ENCODE measurements at places on chromosomes 4 and X. TPM values are rescaled to one million over a fixed set of nuclear protein-coding genes. Genes with fewer than 3 reads are reported as not detected.

The PABPC1L2B gene
- total RNA-seq, result not detected

The MAGEB17 gene
- not detected for total RNA-seq

The DDX53 gene
- total RNA-seq, result not detected

The SULT1E1 gene
- not detected for total RNA-seq

The FAAH2 gene
- total RNA-seq, result 10.3 TPM

The EVC2 gene
- 1.8 TPM for total RNA-seq

The NDST3 gene
- total RNA-seq, result not detected

The FAT1 gene
- not detected for total RNA-seq

The GCNA gene
- total RNA-seq, result 3.2 TPM

The PAK3 gene
- 1.5 TPM for total RNA-seq

The TSPAN6 gene
- 0.19 TPM for total RNA-seq

The FAM156B gene
- 13.0 TPM for total RNA-seq

The EDA gene
- total RNA-seq, result 3.3 TPM

The MAP3K15 gene
- 0.69 TPM for total RNA-seq

The JAKMIP1 gene
- 17.7 TPM for total RNA-seq

The NSG1 gene
- total RNA-seq, result 11.4 TPM

The RAB40A gene
- not detected for total RNA-seq

The MUC7 gene
- total RNA-seq, result not detected

The UGT2B15 gene
- total RNA-seq, result not detected

The HTN3 gene
- total RNA-seq, result not detected

The HS3ST1 gene
- not detected for total RNA-seq

The ZFP92 gene
- 1.5 TPM for total RNA-seq

The RASGEF1B gene
- total RNA-seq, result 4.6 TPM

The GPRIN3 gene
- total RNA-seq, result 22.7 TPM

The CTAG2 gene
- total RNA-seq, result not detected

The MORF4L2 gene
- total RNA-seq, result 184 TPM

The MAGEB1 gene
- not detected for total RNA-seq

The KLB gene
- total RNA-seq, result not detected

The TRPC5OS gene
- total RNA-seq, result not detected

The L1CAM gene
- 1.3 TPM for total RNA-seq

The SH3D19 gene
- not detected for total RNA-seq

The NDST4 gene
- total RNA-seq, result not detected

The LCORL gene
- total RNA-seq, result 8.1 TPM

The PRR32 gene
- total RNA-seq, result not detected

The IQCM gene
- not detected for total RNA-seq

The COL4A6 gene
- not detected for total RNA-seq

The RAB39B gene
- 13.6 TPM for total RNA-seq

The UGT2A3 gene
- not detected for total RNA-seq

The ZNF141 gene
- total RNA-seq, result 22.4 TPM

The TCEAL4 gene
- 12.4 TPM for total RNA-seq

The EDA2R gene
- 1.1 TPM for total RNA-seq

The CSAG1 gene
- not detected for total RNA-seq

The DCAF8L2 gene
- not detected for total RNA-seq

The DCAF4L1 gene
- 0.17 TPM for total RNA-seq

The ADGRG4 gene
- not detected for total RNA-seq

The CXCL3 gene
- not detected for total RNA-seq

The TMA16 gene
- total RNA-seq, result 46.0 TPM

The SSX4 gene
- not detected for total RNA-seq
